Aorta (tissue), 5 donors: ENCODE measurements at places on chromosomes 2 and 18.

- no peak for DNase-seq
These were observed 237.3 kb upstream of the THUMPD2 start for GRCh38 chr2:40016151-40016885.

DNA sequence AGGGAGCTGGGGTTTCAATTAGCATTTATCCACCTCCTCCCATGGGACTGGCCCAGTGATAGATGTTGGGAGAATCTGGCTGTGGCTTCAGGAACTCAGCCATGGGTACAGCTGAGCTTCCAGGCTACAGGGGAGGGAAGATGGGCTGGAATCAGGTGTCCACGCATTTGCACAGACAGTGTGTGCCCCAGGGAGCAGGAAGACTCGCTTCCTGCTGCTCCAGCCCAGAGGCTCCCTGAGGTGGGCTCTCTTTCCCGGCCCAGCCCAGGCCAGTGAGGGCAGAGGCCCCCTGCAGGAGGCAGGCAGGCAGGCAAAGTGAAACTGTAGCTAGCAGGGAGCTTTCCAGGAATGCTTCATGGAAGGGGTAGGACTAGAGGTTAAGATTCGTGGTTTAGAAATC is 28.7 kb downstream of the DYSF start:
- DNase-seq = no peak

GRCh38 chr2:156841321-156841720 is 405.1 kb downstream of the GPD2 start:
- no peak for DNase-seq

DNA sequence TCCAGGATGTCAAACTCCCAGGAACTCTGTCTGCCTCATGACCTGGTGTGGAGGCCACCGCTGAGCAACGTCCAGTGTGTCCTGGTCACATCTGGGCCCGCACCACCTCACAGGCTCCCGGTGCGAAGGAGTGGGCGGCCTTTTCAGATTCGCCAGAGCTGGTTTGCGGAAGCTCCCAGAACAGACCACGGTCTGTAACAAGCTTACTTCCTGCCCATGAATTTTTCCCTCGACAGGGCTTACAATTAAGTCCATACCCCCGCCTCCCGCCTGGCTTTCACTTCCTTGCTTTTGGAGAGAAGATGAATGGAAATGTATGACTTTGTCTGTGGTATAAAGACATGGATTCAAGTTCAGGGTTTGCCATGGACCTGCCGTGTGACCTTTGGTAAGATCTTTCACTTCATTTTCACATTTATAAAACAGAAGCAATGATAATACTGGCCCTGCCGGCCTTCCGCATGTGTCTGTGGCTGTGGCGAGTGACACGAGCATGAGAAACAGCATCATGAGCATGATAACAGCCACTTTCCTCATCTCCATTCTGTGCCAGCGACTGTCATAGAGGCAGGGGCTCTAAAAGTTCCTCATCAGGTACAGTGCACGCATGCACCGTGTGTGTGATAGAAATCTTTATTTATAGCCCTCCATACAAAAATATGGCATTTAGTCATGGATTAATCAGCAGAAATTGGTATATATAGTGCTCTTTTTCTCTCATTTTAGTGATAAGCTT is 31.0 kb upstream of the KCNF1 start:
- DNase-seq = peak; percentile 60
